ENCODE measurements at places on chromosomes 3 and 15.

- no peak for DNase-seq
Observed at GRCh38 chr3:73500321-73500720, 124.4 kb downstream of the PDZRN3 start.

- no peak for DNase-seq
Observed at GRCh38 chr3:23863060-23863459, 53.7 kb downstream of the NKIRAS1 start.

GRCh38 chr3:129311054-129311902 lies 32.6 kb downstream of the HMCES start:
- DNase-seq: no peak

DNA sequence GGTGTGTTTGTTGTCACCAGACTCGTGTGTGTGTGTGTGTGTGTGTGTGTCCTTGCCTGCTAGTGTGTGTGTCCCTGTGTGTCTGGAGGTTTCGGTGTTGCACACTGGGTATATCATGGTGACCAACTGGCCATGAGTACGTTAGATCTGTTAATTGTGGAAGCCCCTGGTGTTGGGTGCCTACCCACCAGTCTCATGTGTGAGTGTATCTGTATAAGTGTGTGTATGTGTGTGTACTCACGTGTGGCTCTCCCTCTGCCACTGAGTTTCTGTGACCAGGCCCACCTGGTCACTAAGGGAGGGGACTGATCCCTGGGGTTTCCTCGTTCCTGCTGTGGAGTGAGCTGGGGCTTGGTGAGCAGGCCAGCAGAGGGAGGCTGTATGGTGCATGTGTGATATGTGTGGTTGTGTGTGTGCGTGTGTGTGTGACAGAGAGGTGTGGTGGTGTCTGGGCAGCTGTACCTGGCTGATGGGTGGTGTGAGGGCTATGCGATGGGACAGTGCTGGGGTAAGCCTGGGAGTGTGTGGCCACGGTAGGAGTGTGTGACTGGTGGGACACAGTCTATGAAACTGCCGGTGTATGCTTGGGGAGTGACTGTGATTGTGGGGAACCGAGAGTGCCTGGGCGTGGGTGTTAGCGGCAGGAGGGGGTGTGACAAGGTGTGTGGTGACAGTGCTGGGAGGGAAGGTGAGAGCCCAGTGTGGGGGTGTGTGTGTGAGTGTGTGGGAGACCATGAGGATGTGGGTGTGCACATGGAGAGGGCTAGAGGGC lies 1.8 kb downstream of the PRKCD start:
- no peak for DNase-seq

DNA sequence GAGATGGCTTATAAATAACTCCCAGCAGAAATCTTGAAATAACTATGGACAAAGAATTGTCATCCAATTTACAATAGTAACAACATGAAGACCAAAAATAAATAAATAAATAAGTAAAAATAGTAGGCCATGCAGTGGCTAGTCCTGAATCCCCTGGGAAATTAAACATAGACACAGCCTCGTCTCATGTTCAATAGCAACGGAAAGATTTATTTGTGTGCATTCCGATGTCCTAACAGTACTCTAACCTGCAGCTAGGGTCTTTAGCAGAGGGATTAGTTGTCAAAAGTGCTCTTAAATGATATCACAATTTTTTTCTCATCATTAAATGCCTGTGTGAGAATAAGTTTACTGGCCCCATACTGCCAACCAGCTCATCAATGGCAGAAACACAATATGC lies 474.2 kb downstream of the MAGI1 start:
- no peak for DNase-seq

DNA sequence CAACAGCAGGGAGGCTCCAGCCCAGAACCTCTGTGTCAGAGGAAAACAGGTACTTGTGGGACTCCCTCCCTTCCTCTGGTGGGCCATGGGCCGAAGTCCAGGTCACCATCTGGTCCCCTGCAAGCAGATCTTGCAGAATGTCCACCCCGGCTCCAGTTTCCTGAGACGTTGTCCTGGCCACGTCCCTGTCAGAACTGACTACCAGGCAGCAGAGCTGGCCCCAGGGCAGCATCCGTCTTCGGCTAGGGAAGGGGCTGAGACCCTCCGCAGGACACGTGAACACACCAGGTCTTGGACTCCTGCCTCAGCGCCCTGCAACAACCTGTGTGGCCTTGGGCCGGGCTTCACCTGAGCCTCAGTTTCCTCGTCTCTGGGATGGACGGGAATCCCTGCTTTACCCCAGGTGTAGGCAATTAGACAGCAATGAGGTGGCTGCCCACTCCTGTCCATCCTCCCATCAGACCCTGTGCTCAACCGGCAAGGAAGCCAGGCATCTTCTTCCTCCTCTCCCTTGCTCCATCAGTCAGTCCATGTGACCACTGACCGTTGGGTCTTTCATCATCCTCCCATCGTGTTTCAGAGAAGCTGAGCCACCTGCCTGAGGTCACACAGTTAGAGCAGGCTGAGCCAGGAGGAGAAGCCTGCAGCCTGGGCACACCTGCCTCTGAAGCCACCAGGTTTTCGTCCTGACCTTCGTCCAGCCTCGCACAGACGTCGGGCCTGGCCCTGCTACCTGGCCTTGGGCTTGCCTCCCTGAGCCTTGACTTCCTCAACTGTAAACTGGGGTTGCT lies 8.9 kb upstream of the PRKCD start:
- no peak for DNase-seq

DNA sequence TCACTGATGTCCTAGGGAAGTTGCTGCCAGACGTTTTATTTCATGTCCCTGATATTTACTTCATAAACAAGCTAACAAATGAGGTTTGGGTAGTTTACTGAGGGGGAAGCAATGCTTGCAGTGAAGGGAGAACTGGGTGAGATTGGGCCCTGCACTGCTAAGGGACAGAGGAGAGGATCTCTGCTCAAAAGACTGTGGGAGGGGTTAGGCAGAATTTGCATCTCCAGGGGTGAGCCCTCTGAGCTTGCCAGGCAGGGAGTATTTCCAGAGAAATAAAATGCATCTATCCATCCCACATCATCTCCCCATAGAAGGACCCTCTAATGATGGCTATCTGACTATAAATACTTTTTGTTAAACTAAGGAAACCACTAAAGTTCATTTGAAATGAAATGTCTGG lies 215.6 kb downstream of the CBLB start:
- DNase-seq: no peak

DNA sequence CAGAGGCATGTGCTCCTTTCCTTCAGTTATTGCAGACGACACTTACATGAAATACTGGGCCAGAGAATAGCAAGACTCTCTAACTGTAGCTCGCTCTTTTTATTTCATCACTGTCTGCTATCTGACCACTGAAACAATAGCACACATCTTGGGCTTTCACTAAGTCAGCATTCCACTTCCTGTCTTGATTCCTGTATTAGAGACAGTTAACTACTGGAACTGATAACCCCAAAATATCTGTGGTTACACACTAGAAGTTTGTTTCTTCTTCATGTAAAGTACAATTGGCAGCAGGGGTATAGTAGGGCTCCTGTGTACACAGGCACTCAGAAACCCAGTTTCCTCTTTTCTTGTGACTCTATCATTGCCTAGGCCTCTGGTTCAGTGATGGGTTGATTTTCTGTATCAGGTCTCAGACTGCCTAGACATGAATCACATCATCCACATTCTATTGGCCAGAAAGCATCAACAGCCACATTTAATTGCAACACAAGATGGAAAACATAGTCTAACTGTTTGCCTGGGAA lies 230.2 kb upstream of the CD96 start:
- no peak for DNase-seq

GRCh38 chr3:42662813-42663535 lies 9.5 kb downstream of the ZBTB47 start:
- no peak for DNase-seq

DNA sequence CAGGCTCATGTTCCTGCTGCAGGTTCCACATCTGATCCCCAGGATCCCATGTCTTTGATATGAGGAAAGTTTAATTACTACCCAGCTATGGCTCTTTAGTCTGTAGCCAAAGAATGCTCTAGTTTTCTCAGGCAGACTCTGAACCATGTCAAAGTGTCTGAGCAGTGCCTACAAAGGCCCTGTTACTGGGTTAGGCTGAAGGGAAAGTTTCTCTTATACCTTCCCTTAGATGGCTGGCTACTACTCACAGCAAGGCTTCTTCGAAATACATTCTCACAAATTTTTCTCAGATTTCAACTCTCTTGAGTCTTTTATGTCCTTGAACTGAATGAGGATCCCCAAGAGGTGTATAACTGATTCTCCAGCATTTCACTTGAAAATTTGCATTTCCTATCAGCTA lies 102.4 kb downstream of the NR1D2 start:
- no peak for DNase-seq

- DNase-seq: no peak
Observed at GRCh38 chr3:194051366-194052149, 84.4 kb upstream of the HES1 start.

GRCh38 chr3:38127611-38128302 lies 9.2 kb downstream of the ACAA1 start:
- DNase-seq: no peak

DNA sequence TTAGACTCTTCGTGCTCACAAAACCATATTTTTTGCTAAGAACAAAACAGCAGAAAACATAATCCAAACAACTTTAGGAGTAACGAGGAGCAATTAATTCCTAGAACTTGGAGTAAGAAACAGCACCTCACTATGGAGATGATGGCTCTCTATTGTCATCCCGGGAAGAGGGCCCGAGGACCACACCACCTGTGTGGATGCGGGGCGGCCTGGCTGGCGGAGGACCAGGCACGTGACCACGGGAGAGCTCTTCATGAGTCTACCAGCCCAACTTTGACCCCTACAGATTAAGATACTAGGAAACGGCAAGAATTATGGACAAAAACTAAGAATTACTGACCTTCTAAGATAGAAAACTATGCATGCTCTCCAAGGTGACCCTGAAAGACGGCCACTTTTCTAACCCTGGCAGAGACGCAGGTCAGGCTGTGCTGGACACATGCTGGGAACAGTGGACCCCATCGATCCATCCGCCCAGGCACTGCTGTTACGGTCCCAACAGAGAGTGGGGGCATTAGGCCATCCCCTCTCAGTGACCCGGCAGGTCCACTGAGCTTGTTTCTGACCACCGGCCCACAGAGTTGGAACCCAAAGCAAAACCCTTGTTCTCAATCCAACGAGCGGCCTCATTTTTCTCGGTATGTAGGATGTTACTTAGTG lies 13.1 kb upstream of the OCA2 start:
- DNase-seq: no peak

Data from ACHN (cell line).